Activated CD8-positive, alpha-beta memory T cell treated with anti-CD3 and anti-CD28 coated beads for 4 hours (primary cell): ENCODE measurements at places on chromosomes 13 and 19.
A peak's percentile ranks its signal among the peaks of the same experiment; 100 is the strongest.

DNA sequence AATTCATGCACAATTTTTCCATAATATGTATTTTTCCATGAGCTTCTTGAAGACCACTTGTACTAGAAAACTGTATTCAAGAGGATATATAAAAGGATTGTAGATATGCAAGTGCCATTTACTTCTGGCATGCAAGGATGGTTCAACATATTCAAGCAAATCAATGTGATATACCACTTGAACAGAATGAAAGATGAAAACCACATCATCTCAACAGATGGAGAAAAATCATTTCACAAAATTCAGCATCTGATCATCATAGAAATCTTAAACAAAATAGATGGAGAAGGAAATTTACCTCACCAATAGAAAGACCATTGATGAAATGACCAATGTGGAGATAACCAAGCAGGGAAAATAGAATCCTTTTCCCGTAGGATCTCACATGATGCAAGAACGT is 5.1 kb upstream of the ZNF816 start:
- DNase-seq, result no peak

DNA sequence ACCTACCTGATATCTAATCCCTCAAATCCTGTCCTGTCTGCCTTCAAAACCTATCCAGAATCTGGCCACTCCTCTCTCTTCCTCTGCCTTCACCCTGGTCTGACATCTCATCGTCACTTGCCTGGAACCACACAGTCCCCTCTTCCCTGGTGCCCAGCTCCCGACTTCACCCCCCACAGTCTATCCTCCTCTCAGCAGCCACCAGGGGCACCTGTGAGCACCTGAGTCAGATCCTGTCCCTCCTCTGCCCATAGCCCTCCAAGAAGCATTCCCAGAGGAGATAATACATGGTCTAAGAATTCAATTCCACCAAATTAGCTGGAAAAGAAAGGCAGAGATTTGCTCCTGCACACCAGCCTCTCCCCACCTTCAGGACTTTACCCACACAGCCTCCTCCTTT is 48.9 kb downstream of the ZNRF4 start:
- DNase-seq, result no peak

- DNase-seq, result peak; percentile 44
These were observed 1.9 kb downstream of the IFNL1 start for GRCh38 chr19:39297931-39298634.

DNA sequence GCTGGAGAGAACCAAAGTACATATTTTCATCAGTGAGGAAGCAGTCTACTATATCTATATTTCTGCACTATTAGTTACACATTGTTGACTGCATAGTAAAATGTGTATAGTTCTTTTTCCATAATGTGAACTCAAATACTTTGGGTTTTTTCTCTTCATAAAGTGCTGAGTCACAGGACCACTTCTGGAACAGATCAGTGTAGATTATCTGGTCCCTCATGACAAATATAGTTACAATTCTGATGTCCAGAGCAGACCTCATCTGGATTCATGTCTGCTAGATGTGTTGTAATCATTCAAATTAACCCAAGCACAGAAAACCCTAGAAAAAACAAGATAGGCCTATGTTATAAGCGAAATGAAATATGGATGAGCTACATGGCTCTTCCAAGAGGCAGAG is 171.4 kb downstream of the SUCLA2 start:
- DNase-seq, result no peak

- DNase-seq, result no peak
These were observed 3.5 kb upstream of the TLE5 start for GRCh38 chr19:3065675-3066357.

DNA sequence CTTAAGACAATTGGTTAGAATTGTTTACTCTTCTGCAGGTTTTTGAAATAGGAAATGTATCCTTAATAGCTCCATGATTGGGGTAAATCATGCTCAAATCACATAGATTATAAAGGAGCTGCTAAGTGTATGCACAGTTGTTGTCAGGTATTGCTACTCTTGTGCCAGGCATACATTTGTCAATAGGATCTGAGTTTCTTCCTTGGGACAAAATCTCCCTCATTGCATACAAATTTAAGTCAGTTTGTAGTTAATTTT is 109.3 kb upstream of the MLNR start:
- no peak for DNase-seq

DNA sequence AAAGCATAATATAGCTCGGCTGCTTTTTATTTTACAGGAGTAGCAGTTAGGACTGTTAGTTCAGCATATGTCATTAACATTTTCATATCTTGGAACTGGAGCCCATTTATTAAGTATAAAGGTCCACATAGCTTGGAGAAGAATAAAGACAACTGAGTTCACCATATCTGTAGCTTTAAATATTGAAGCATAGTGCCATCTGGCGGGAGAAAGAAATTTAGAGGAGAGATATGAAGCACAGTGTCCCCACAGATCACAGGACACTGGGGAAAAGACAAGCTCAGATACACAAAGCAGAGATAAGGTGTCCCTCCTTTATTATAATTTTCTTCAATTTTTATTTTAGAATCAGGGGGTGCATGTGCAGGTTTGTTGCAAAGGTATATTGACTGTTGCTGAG is 104.7 kb upstream of the FREM2 start:
- no peak for DNase-seq

GRCh38 chr19:1942934-1943555 is 2.1 kb downstream of the CSNK1G2 start:
- no peak for DNase-seq

DNA sequence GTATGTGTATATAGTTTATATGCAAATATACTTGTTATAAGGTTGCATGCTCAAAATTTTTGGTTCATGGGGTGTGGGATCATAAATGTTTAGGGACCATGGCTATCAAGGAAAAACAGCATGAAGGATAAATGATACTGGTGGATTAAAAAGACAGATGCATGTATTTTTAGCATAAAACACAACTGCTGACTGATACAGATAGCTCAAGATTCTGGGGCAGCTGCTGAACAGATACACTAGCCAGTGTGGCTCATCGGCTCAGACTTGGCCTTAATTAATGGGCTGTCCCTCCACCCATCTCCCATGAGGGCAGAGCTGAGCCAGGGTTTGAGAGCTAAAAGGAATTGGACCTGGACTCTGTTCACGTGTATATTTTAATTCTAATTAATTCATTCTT is 11.4 kb downstream of the ALOX5AP start:
- no peak for DNase-seq

DNA sequence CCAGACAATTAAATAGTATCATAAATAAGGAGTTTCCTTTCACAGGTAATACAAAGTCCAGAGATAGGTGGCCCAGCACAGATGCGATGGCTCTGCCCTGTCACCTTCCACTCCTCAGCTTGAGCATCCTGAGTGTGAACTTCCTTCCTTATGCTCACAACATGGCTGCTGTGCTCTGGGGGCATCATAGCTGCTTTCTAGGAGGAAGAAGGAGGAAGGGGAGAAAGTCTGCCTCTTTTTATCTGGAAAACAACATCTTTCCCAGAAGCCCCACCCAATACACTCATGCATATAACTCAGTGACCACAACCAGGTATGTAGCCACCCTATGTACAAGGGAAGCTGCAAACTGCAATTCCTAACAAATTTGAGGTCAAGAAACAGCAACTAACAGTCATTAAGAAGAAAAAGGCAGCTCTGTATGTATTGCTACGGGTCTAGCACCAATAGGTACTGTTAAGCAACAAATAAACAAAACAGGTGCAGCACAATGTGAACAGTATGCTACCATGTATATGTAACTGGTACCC is 201.2 kb upstream of the UBL3 start:
- DNase-seq, result no peak

GRCh38 chr13:67518785-67519184 is 288.6 kb upstream of the PCDH9 start:
- no peak for DNase-seq

DNA sequence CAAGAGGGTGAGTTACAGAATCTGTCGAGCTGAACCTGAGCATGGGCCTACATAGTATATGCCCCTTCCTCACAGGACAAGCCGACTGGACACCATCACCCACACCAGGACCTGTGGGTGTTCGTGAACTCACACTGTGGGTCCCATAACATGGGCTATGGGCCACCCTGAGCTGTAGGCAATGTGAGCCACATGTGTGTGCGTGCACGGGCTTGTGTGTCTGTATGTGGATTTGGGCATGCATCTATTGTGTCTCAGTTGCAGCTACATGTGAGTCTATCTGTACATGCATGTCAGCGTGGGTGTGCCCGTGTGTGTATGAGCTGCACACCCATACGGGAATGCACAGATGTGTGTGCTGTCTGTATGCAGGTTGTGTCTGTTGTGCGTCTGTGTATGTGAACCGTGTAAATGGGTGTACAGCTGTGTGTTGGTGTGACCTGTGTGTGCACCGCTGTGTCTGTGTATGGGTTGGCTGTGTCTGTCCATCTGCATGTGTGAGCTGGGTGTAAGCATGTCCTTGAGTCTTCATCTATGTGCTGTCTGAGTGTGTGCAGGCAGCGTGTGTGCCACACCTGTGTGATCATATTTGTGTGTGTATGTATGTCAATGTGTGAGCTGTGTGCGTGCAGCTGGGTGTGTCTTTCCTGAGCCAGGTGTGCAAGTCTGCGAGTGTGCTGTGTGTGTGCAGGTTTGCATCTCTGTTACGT is 1.7 kb downstream of the NOTCH3 start:
- DNase-seq, result no peak

- no peak for DNase-seq
These were observed 2374.6 kb downstream of the PCDH9 start for GRCh38 chr13:64855506-64855905.

DNA sequence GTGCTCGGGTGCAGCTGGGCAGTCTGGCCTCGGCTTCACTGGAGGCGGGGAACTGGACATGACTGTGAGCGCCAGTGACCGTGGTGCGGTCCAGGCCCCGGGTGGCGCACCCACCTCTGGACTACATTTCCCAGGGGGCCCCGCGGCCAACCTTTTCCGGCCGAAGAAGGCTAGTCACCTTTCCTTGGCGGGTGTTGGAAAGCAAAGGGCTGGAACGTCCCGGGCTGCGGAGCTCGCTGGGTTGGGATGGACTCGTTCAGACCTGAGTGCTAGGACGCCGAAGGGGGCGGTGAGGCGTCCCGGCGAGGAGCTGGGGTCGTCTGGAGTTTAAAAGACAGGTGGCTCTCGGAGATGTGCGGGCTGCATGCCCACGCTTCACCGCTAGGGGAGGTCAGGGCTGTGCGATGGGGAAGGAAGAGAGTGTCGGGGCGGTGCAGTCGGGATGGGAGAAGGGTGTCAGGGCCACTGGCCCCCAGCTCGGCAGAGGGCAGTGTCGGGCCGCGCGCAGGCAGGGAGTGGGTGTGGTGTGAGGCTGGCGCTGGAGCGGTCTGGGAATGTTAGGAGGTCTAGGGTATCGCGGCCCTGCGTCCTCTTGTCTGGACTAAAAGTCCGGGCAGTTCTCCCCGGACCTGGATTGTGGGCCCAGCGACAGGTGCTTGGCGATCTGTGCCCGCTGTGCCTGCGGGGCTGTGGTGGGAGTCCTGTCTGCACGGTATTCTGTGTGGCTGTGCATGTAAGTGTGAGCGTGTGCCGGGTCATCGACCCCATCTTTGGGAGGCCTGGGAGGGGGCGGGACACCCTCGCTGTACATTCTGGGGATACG is 57.1 kb downstream of the ZNF568 start:
- DNase-seq, result peak; percentile 62

DNA sequence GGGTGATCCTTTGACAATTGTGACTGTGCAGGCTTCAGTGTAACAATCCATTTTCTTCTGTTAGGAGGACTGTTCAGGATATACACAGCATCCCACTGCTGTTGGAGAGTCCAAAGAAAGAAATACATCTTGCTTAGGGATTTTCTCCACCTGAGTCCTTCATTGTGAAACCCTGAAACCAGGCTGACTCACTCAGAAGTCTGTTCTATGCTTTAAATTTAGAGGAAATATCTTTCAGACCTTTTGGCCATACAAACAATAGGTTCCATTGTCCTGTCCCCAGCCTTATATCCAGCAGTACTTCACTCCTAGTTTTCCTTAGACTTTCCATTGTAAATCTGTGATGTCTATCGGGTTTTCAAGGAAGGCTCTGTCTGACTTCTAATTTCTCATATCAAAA is 379.1 kb downstream of the SUCLA2 start:
- DNase-seq, result no peak

DNA sequence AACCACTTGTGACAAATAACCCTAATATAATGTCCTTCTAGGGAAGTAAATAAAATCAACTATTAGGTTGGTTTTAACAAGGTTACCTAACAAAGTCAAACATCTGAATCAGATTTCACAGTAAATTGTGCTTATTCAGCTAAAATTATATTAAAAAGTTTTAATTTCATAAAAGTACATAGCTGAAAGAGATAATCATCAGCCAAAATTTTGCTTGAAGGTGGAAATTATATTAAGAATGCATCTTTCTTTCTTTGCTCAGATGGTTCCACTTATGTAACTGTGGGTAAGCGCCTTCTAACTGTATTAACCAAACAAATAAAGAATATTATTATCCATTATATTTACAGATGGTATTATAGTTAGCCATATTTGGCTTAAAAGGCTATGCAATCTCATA is 2840.3 kb upstream of the PCDH20 start:
- no peak for DNase-seq

GRCh38 chr19:11530432-11530831 is 1.5 kb upstream of the ECSIT start:
- DNase-seq, result no peak

GRCh38 chr19:10102787-10103236 is 334 bp upstream of the ANGPTL6 start:
- no peak for DNase-seq

DNA sequence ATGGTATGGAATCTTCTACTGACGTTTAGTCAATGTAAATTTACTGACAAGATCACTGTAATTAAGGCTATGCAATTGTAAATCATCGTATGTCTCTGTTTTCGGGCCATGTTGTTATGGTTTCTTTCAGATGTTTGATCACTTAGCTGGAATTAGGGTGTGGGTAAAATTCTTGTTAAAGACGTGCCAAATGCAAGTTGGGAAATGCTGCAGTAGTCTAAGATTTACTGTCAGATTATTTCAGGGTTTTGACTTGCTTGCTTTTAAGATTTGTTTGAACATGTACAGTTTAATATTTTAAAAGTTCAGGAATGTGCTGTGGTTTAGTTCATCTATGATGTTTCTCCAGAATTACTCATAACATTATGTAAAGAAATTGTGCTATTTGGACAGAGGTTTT is 10.8 kb downstream of the NDFIP2 start:
- no peak for DNase-seq

- no peak for DNase-seq
These were observed at the start of gene SLC25A23 for GRCh38 chr19:6459262-6460098. SLC25A23 (minus strand) TSS chr19:6459792; CDS start chr19:6459628, 164 bp downstream.

DNA sequence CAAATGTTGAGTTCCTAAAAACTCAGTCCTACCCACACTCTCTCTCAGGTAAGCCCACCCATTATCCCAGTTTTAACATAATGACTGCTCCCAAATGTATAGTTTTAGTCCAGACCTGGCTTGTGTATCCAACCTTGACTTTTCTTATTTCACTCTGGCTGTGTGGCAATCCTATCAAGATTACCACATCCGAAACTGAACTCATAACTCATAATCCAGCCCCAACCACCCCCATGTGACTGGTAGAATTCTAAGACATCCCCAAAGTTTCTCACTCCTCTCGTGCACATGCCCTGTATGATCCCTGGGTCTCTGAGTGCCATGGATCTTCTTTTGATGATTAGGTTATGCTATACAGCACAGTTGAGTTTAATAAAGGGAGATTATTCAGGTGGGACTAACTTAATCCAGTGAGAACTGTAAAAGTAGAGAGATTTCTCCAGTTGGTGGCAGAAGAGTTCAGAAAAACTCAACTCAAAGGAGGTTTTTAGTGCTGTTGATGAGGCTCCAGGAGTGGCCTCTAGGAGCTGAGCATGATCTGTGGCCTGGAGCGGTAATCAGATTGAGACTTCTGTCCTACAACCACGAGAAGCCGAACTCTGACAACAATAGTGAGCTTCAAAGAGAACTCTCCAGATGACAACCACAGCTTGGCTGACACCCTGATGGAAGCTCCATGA is 413.4 kb downstream of the ZNF536 start:
- DNase-seq, result no peak
